Fibroblast of lung (primary cell): ENCODE measurements at places on chromosomes 2 and 18.

DNA sequence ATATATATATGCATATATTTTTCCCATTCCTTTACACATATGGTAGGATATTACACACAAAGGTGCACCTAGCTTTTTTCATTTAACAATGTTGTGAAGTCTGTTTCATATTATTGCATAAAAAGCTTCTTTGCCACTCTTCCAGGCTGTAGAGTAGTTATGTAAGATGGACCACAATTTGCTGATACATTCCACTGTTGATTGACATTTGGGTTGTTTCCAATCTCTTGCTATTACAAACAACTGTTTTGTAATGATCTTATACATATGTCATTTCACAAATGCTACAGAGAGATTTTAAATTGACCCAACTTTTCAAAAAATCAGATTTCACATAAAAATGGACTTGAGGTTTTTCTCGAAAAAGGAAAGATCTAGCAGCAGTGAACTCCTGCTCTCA lies 301.4 kb downstream of the CDCA7 start:
- DNase-seq: no peak

GRCh38 chr2:75787532-75788132 lies 76.9 kb upstream of the GCFC2 start:
- DNase-seq: peak; percentile 25

GRCh38 chr2:29314816-29315571 lies 199.8 kb downstream of the CLIP4 start:
- DNase-seq: no peak

- DNase-seq: no peak
Observed at GRCh38 chr2:152093464-152093863, 5.4 kb downstream of the CACNB4 start.

DNA sequence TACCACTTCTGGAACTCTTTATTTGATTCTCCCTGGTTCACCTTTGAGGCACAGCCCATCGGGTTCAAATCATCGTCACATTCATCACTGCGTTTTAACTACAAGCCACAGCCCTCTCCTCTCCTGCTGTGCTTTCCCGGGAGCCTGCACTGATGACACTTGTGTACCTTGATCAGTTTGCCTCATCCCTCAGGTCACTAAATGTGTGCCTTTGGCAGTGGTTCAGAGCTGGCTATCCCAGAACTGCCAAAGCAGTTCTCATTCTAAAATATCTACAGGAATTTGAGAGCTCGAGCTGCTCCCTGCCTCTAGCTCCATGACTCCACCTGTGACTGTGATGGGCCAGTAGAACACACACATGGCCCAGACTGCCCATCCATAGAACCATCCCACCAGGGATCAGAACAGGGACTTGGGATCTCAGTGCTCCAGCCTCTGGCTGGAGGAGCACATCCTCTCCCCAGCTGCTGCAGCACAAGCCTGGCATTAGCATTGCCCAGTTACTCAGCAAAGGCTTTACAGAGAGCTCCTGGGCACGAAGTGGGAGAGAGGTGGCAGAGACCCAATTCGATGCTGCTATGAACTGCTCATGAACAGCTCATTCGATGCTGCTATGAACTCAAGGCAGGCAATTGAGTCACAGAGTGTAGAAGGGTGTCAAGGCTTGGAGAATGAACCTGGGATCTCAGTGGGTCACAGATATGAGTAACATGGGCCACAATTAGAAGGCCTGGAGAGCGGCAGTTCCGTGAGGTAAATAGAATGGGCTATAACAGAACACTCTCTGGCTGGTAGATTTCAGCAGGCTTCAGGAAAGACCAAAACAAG lies 41.9 kb downstream of the EVA1A start:
- DNase-seq: peak; percentile 33

GRCh38 chr2:235608200-235608887 lies 114.5 kb downstream of the AGAP1 start:
- no peak for DNase-seq

DNA sequence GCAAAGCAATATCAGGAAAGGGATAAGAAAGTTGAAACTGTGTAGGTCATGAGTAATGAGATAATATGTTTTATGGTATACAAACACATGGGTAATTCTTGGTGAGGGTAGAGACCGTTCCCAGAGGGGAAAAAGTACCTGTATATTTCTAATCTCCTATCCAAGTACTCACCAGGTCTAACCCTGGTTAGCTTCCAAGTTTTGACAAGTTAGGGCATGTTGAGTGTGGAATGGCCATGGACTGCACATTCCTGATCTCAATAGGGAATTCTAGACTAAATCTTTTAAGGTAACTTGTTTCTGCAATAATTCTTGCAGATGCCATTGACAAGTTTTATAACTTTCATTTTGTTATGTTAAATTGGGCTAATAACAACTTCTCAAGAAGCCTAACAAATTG lies 216.6 kb downstream of the SPAG16 start:
- no peak for DNase-seq

- DNase-seq: no peak
Observed at GRCh38 chr2:17476064-17476463, 42.2 kb downstream of the RAD51AP2 start.

DNA sequence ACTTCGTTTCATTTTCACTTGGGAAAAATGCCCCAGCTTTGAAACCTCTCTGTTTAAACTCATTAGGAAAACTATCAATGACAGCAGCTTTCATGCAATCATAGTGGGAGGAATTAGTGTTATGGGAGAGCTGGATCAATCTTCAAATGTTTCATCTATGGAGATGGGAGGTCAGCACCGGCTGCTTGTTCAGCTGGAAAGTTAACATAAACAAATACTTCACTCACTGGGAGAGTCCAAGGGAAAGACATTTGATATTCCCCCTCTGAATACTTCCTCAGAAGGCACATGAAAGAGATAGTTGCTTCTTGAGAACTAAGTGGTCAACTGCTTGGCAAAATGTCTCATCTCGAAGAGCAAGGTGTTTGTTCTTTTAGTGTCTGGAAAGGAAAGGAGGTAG lies 7.3 kb downstream of the LYPD1 start:
- peak; percentile 73 for DNase-seq

DNA sequence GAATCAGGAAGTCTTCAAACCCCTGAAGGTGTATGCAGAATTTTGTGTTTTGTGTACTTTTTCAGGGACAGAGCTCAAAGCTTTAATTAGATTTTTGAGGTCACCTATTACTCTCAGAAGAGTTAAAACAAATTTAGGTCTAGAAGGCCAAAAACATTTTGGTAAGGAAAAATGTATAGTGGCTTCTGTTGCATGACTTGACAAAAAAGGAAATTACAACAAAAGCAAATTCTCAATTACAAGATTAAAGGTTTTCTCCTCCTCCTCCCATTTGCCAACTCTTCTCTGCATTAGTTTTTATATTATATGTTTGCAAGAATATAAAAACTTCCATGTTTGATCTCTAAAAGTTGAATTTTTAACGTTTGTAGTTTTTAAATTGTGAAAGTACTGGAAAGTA lies 4.0 kb downstream of the PIK3C3 start:
- no peak for DNase-seq

DNA sequence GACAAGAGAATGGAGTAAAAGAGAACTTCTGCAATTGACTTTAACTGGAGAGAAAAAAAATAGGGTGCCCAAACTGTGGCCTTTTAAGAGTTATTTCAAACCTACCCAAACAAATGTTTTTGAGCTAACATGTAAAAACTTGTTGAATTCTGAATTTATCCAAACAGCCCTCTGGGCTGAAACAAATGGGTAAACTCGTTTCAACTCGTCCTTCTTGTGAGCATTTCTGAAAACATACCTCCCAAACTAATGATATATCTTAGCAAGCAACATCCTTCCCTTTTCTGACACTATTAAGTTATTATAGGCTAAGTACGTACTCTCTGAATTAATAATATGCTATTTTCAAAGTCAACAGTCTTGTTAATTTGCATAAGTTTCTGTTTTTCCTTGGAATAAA lies 793.0 kb upstream of the ACVR2A start:
- DNase-seq: no peak
